ENCODE measurements at places on chromosomes 6 and 20. TPM values are rescaled to one million over a fixed set of nuclear protein-coding genes. Genes with fewer than 3 reads are reported as not detected.
A peak's percentile ranks its signal among the peaks of the same experiment; 100 is the strongest.

The RCAN2 gene
- 20.0 TPM for polyA plus RNA-seq

The GTSF1L gene
- polyA plus RNA-seq, result not detected

DNA sequence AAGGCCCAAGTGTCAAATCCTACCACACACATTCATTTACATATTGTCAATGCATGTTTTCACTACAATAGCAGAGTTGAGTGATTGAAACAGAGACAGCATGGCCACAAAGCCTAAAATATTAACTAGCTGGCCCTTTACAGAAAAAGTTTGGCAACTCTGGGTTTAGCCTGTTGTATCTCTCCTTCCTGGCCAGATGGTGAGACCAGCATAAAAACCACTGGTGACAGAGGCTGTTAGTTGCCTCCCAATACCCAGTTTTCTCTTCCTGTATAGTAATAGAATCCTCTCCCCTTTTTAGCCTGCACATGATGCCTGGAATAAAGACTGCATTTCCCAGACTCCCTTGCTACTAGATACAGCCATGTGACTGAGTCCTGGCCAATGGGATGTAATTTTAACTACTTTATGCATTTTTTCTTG lies 100.0 kb upstream of the TAB2 start:
- DNase-seq, result no peak

DNA sequence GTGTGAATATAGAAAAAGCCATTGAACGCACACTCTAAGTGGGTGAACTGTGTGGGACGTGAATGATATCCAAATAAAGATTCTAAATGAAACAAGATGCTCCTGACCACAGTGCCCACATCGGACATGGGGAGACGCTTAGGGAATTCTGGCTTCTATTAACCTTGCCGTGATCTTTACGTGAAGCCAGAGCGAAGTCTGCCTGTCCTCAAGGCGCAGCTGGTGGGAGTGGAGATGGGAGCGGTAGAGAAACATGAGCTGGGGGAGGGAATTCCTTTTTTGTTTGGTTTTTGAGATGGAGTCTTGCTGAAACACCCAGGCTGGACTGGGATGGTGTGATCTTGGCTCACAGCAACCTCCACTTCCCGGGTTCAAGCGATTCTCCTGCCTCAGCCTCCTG lies 46.0 kb downstream of the VSTM2L start:
- DNase-seq, result no peak

The SLA2 gene
- 0.03 TPM for polyA plus RNA-seq

GRCh38 chr20:2559651-2560050 lies 23.3 kb downstream of the TMC2 start:
- no peak for DNase-seq

GRCh38 chr6:166625356-166625755 lies 1.7 kb downstream of the RPS6KA2 start:
- no peak for DNase-seq

DNA sequence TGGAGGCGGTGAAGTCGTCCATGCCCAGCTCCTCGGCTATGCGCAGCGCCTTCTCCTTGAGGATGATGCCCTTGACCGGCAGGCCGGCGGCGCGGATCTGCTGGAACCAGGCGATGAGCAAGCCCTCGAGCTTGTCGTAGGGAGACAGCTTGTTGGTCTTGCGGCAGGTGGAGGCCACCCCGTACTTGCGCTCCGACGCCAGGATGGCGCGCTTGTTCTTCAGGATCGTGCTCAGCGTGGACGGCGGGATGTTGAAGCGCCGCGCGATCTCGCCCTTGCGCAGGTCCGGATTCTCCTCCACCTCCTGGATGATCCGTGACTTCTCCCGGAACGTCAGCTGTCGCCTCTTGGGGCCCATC lies 435 bp downstream of the CENPB start:
- peak; percentile 81 for DNase-seq

The THBD gene
- polyA plus RNA-seq, result 604 TPM

The PPP1R3G gene
- polyA plus RNA-seq, result 0.09 TPM

The OXT gene
- 0.73 TPM for polyA plus RNA-seq

DNA sequence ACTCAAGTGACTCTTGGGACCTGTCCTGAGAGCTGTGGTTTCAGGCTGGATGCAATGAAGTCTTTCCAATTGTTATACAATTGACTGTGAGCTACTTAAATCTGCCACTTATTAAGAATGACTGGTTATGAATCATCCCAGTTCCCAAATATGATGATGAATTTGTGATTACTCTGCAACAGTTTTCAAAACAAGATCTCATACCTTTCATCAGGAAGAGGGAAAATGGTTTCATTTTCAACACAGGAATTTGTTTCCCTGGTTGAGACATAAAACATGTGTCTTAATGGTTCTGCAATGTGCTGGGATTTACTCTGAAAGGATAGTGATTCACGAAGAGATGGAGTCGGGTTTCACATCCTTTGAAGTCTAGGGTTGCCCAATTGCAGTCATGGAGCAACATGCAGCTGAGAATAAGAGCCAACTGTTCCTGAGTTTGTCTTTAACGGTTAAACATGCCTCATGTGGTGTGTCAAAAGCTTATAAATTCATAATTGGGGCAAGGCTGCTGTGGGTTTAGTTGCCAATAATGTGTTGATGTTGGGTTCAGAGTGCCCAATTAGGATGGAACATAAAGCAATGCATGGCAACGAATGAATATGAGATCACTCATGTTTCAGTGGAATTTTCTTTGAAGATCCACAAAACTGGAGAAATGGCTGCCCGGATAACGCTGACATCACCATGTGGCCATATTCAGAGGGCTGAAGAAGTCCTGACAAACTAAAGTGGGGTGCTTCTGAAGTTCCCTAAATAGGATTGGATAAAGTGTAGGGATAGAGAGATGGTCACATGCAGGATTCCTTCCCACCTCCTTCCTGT lies 41.0 kb downstream of the CYP24A1 start:
- no peak for DNase-seq

DNA sequence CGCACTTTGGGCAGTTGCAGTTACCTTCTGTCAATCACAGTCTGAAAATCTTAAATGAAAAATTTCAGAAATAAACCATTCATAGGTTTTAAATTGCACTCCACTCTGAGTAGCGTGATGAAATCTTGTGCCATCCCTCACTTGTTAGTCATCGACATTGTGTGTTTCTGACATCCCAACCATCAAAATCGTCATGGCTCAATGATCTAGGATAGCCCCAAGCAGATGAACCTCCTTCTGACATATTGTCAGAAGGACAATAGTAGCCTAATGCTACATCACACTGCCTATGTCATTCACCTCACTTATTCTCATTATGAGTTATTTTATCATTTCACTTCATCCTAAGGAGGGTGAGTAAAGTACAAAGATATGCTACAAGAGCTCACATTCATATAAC lies 284.8 kb downstream of the PTPRK start:
- no peak for DNase-seq

The HLA-DRB1 gene
- 20.5 TPM for polyA plus RNA-seq

- DNase-seq, result no peak
Observed at GRCh38 chr20:24164360-24164759, 175.8 kb upstream of the GGTLC1 start.

GRCh38 chr6:169427856-169428255 lies 174.2 kb upstream of the THBS2 start:
- DNase-seq, result no peak

- DNase-seq, result no peak
Observed at GRCh38 chr6:26170951-26171841, 84.0 kb downstream of the HFE start.

- no peak for DNase-seq
Observed at GRCh38 chr6:168418711-168419121, 22.3 kb upstream of the SMOC2 start.

GRCh38 chr6:107318100-107318736 lies 141.1 kb downstream of the PDSS2 start:
- DNase-seq, result peak; percentile 32

GRCh38 chr6:170102582-170103481 lies 188.0 kb downstream of the DLL1 start:
- DNase-seq, result no peak

- no peak for DNase-seq
Observed at GRCh38 chr6:36430351-36430750, 12.3 kb downstream of the PXT1 start.

The C20orf202 gene
- 0.10 TPM for polyA plus RNA-seq

DNA sequence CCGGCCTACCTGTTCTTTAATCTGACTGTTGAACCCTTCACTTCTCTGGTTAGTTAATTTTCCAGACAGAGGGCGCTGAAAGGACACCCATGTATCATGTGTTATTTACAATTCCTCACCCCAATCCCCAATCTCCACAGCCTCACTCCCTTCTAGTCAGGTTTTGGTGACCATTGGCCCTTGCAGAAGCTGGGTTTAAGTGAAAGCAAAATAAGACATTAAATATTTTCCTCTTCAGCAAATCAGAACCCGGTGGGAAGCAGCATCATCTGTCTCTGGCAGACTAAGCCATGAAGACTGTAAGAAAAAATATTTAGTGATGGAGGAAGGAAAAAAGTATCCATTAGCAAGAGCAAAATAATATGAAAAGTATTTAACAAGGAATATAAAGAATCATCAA lies 9.4 kb upstream of the HLA-DQA1 start:
- DNase-seq, result no peak

The KIAA0408 gene
- polyA plus RNA-seq, result 4.4 TPM
